Activated CD4-positive, alpha-beta memory T cell treated with anti-CD3 and anti-CD28 coated beads, Interleukin-2, amount 10 ng/mL, durations not matched to agents 7 days and 5 days (primary cell): ENCODE measurements at places on chromosomes 6 and 20. TPM values are rescaled to one million over a fixed set of nuclear protein-coding genes. Genes with fewer than 3 reads are reported as not detected.

The PNLDC1 gene
- 0.35 TPM for total RNA-seq

The TRIM15 gene
- total RNA-seq = not detected

The RIPPLY2 gene
- not detected for total RNA-seq

The PKHD1 gene
- not detected for total RNA-seq

The DSP gene
- 0.33 TPM for total RNA-seq

The ERVFRD-1 gene
- not detected for total RNA-seq

The NNAT gene
- not detected for total RNA-seq

The CLPSL2 gene
- not detected for total RNA-seq

The ARMC2 gene
- 12.2 TPM for total RNA-seq

The ABCC10 gene
- 46.8 TPM for total RNA-seq

The RNF114 gene
- 76.4 TPM for total RNA-seq
